Left forelimb (tissue), 1 donor: ENCODE measurements at places on chromosomes 2 and 18.

DNA sequence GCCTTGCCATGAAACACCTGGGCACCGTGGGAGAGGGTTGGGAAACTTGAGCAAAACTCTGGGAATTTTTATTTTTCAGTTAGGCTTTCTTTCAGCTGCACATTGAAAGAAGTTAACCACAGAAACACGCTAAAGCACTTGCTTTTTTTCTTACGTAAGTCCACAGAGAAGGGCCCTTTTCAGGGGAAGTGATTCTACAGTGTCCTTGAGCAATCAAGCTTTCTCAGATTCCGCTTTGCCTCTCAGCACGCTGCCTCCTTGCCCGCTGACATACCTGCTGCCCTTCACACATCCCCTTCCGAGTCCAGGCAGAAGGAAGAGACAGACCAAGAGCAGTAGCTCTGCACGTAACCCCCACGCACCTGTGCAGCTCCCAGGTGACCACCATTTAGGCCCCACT is 135.5 kb upstream of the MYT1L start:
- no peak for DNase-seq

DNA sequence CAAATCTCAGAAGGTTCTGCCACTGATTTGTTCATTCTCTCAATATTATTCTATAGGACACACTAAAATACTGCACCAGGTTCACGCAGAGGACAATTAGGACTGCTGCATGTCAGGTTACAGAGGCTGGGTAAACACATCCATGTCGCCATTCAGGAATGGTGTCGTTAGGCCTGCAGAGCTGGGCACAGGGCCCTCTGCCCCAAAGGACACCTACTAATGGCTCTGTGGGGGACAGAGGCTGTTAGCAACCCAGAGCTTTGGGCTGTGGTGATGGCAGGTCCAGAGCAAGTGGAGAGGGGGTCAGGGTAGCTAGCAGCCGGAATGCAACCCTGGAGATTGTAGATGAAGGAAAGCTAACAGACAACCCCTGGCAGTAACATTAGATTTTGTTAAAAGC is 115.9 kb downstream of the TTC32 start:
- DNase-seq = peak; percentile 31

DNA sequence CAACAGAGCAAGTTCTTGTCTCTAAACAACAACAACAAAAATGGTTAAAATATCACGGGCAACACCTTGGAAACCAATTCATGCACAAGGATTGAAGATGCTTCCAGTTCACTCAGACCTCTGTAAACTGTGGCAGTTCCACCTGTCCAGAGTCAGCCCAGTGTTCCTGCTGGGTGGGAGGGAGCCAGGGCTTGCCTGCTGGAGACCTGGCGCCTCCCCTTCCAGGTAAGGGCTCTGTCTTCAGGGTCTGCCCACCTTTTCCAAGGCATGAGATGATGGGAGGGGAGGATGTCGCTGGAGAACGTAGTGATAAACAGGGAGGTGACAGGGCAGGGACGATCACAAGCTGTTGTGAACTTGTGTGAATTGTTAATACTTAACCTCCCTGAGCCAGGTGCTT is 9.8 kb upstream of the GPC1 start:
- peak; percentile 36 for DNase-seq

DNA sequence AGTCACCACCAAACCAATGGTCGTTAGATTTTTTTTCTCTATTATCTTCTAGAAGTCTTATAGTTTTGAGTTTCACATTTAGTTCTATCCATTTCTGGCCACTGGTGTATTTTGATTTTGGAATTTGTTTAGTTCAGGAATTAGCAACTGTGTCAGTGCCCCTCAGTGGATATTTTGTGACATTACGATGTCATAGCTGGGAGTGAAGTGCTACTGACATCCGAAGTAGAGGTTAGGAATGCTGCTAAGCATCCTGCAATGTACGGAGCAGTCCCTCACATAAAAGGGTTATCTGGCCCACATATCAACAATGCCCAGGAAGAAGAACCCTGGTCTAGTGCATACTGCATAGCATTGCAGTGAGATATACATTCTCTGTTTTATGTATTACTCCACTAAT is 157.4 kb upstream of the RGPD4 start:
- no peak for DNase-seq

GRCh38 chr18:69885841-69886531 is 61.7 kb downstream of the CD226 start:
- no peak for DNase-seq

DNA sequence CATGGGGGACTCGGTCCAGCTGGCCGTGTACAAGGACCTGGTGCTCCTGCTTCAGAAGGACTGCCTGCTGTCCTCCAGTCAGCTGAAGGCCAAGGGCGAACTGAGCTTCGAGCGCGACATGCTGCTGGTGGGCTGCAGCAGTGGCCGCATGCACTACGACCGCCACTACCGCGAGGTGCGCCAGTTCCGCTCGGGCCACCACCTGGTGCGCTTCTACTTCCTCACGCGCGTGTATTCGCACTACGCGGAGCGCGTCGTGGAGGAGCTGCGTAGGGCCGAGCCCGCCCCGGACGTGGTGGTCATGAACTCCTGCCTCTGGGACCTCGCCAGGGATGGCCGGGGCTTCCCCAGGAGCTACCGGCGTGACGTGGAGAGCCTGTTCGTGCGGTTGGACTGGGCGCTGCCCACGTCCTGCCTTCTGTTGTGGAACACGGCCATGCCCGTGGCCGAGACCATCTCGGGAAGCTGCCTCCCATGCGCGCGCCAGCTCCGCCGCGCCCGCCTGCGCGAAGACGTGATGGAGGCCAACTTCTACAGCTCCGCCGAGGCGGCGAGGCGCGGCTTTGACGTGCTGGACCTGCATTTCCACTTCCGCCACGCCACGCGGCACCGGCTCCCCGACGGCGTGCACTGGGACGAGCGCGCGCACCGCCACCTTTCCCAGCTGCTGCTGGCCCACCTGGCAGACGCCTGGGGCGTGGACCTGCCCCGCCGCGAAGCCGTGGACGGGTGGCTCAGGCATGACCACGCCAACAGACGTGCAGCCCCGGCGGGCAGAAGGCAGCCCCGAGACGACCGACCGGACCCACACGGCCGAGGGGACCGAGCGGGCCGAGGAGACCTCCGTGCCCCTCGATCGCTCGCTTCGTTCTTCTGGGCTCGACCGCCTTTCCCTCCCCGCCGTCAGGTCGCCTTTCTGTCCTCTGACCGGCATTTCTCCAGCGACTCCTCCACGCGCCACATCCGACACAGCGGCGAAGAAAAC is 293.9 kb upstream of the ERBB4 start:
- DNase-seq = no peak

- no peak for DNase-seq
These were observed 161.1 kb downstream of the KCNH7 start for GRCh38 chr2:162677476-162677875.

GRCh38 chr18:23824240-23824639 is 135.0 kb downstream of the LAMA3 start:
- no peak for DNase-seq

GRCh38 chr2:185338104-185338503 is 400.5 kb upstream of the FSIP2 start:
- no peak for DNase-seq

DNA sequence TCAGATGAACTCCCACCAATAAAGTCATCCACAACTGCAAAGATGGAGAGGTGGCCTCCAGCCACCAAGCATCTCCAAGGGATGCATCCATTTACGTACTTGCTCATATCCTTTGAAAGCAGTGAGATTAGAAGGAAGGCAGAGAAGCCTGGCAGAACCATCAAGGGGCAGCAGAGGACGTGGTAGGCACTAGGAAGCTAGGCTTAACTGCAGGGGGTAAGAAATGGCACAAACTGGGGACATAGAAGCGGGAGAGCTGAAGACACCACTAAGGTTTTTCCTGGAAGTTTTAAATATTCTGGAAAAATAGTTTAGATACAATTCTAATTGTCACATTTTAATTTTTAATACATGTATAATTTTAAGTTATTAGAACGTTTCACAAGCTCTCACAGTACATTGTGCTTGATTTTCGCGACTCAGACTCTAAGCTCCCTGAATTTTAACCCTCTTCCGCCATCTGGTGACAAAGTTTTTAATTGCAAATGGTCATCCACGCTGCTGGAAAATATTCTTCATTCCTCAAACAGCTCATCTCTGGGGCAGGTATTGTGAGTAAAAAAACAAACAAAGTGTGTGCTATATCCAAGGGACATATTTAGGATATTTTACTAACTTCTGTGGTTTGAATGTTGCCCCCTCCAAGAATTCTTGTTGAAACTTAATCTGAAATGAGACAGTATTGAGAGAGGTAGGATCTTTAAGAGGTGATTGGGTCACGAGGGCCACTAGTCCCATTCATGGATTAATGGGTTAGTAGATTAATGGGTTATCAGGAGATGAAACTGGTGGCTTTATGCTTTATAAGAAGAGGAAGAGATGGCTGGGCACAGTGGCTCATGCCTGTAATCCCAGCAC is 1.6 kb upstream of the PSTPIP2 start:
- DNase-seq = no peak

GRCh38 chr2:241939541-241939940 is 70.0 kb downstream of the RTP5 start:
- no peak for DNase-seq

DNA sequence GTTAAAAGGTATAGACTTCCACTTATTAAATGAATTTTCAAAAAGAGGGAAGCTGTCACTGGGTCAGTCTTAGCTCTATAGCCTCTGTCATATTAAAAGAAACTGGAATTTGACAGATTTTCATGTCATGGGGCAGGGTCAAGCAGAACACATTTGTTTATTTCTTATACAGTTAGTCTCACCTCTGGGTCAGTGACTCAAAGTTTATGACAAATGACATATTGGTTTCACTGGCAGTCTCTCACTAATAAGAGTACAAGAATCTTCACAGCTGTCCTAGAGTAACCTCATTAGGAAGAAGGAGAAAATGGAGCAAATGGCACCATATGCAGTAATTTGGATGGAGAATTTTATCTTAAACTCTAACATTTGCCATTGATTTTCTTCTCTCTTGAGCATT is 63.2 kb downstream of the MBD2 start:
- DNase-seq = no peak

GRCh38 chr2:10882568-10882967 is 29.2 kb upstream of the KCNF1 start:
- DNase-seq = peak; percentile 8

- DNase-seq = no peak
These were observed 101.8 kb downstream of the ETAA1 start for GRCh38 chr2:67498931-67499330.

- DNase-seq = no peak
These were observed 681 bp downstream of the ACADL start for GRCh38 chr2:210224591-210224940.

- DNase-seq = no peak
These were observed 31.7 kb downstream of the MYO1B start for GRCh38 chr2:191276792-191277465.

DNA sequence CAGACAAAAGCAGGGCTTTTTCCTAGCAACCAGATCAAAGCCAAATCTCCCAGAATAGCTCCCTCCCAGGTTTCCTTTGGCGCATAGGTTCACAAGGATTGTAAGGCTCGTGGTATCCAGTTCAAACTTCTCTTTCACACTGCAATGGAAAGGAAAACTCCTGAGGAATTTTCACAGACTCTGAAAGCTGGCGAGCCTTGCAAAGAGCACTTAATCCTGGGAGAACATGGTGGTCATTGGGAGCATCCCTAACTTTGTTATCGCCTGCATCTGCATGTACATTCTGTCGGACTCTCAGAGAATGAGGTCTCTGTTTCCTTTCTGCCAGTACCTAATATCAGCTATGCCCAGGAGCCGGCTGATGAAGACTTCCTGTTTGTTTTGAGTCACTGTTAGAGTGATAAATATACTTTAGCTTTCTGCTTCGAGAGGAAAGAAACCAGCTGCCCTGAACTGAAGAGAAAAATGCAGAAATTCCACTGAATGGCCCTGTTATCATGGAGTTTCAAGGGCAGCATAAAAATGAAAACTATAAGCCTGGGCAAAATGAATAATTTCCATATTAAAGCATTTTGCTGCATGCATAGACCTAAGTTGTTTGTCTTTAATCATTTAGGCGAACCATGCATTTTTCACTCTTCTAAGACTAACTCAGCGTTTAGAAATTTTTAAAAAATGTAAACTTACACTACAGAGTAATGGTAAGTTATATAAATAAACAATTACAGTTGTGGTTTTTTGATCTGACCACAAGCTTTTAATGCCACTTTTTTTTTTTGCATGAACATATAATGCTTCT is 76.4 kb upstream of the ZEB2 start:
- no peak for DNase-seq

- DNase-seq = no peak
These were observed 24.2 kb downstream of the INO80C start for GRCh38 chr18:35473562-35473961.

GRCh38 chr18:13337369-13337768 is 118.8 kb downstream of the LDLRAD4 start:
- no peak for DNase-seq

- no peak for DNase-seq
These were observed 139.1 kb downstream of the NXPH2 start for GRCh38 chr2:138640921-138641676.

DNA sequence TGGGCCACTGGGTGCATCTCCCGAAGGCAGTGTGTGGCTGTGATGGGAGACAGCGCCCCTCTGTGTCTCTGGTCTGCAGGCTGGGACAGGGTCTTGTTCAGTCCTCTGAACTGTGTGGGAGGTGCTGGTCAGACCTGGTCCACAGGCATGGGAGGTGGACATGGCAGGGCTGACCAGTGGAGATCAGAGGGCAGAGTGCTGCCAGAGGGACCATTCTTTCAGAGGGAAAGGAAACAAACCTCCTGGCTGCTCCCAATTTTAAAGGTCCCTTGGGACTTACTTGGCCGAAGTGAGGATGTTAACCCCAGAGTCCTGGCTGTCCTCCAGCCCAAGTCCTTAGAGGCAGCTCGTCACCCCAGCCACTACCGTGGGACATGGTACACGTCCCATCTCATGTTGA is 4.0 kb downstream of the CAPN13 start:
- DNase-seq = no peak

- no peak for DNase-seq
These were observed 520.1 kb upstream of the RAB6C start for GRCh38 chr2:129459200-129459876.

DNA sequence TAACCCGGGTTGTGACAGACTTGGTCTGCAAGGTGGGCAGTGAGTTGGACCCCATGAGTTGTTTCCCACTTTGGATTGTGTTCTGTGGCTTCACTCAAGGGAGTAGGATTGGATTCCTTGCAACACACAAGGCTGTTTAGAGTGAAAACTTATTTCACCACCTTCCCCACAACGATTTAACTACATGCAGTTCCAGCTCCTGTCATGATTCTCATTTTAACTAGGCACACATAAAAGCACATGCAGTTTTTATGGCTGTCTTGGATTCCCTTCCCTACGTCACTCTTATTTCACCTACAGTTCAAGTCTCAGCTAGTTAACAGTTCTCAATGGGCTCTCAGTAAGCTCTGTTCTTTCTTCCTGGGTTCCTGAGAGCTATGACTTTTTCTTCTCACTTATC is 15.9 kb downstream of the EFEMP1 start:
- no peak for DNase-seq

- no peak for DNase-seq
These were observed 90.5 kb downstream of the LRATD1 start for GRCh38 chr2:14722904-14723570.
